ENCODE measurements at places on chromosomes 12 and 14.

GRCh38 chr12:68864604-68865003, 56.6 kb downstream of the MDM2 start:
- DNase-seq = no peak

GRCh38 chr12:128977441-128977840, 124.2 kb downstream of the GLT1D1 start:
- no peak for DNase-seq

- no peak for DNase-seq
Measured at GRCh38 chr12:93937812-93938211, 210.6 kb upstream of the PLXNC1 start.

DNA sequence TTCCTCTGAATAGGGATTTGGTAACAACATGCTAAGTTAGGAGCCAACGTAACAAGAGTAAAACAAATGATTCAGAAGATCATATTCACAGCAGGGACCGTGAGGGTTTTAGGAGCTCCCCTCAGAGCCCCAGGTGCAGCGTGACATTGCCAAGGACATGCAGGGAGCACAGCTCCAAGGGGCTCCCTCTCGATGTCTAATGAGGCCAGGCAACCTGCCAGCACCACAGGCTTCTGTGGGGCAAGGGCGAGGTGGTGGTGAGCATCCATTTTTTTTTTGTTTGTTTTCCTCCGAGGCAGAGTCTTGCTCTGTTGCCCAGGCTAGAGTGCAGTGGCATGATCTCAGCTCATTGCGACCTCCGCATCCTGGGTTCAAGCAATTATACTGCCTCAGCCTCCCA, 95.1 kb upstream of the PTPRB start:
- DNase-seq = no peak

DNA sequence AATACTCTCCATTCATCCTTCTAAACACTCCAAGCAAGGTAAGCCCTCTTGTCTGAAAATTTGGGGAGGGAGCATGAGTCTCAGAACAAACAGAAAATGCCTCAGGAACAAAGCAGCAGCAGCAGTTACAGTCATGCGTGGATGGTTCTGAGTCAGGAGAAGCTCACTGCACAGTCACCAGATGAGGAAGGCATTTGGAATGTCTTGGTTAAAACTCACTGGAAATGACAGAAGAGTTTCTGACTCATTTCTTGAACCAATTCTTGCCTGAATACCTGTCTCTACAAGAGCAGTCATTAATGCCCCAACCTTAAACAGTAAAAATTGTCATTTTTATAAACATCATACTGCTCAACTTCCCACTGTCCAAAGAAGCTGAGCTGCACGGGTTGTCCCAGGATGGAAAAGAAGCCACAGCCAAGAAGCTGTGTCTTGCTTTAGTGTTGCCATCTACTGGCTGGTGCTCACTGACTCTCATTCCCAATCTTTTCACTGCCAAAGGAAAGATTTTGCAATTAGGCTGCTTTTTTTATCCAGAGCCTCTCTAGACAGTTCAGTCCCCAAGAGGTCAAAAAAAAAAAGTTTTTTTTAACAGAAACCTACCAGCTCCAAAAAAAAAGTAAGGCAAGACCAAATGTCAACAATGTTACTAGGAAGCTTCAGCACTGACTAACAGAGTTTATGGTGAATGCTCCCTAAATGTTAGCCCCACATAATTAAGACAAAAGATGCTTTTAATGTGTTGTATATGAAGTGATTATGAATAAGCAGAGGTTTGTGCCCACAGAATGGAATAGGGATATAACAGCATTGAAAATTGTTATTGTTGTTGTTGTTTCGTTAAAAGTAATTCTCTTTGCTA, 40.4 kb downstream of the KICS2 start:
- DNase-seq = no peak

GRCh38 chr14:57797160-57797559, 68.7 kb downstream of the SLC35F4 start:
- DNase-seq = no peak

DNA sequence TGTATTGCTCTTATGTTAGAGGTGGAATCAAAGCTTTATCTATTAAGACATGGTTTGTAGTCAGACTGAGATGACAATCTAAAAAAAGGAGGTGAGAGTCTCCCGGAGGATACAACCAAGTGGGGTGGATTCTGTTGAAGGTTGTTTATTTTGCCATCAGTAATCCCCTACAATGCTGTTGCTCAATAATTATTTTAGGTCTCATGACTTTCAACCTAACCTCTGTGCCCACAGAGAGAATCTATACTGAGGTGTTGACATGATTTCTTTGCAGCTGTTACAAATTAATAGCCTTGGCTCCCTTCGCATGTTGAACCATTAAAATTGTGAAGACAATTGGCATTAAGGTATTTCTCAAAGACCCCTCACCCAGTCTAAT, 28.7 kb upstream of the FOS start:
- DNase-seq = no peak

DNA sequence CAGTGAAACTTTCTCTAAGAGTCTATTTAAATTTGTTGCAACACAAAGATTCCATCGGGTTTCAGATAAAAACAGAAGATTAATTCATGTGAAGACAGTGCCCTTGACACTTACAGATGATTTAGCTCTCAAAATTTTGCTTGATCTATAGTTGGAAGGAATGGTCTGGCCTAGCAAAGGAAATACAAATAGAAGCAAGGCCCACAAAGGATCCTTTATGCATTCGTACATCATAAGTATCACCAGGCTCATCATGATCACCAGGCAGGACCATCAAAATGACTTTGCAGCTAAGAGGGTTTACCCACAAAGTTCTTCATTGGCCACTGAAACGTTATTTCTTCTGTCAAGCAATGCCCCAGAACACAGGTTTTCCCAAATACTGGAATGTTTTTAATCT, 24.8 kb downstream of the JKAMP start:
- DNase-seq = no peak

DNA sequence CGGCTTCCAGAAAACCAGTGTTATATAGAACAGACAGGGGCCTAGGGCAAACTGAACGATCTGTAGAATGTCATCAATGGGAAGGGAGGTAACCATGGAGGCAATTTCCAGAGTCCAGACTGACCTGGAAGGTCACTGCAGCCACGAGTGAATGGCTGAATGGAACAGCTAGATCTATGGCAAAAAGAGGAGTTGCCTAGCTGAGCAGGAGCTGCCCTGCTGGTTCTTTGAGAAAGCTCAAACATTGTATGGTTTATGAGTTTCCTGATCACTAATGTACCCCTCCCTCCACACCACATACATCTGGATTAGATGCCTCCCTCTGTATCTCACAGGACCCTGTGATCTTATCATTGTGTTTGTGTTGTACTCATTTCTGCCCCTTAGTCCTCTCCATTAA, 1.0 kb upstream of the RERG start:
- DNase-seq = no peak

DNA sequence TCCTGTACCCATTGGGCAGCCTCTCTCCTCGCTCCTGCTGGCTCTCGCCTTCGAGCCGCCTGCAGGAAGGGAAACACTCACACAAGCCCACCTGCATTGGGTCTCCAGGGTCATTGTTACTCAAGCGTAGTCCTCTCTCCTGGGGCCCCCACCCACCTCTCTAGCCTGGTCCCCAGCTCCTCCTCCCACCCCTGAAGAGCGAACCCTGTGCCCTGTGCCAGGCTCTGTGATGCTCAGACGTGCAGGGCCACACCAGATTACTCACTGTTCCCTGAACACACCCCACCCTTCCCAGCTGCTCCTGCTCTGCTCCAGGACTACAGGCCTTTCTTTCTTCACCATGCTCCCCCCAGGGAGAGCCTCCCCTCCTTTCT, 88.1 kb downstream of the NINJ2 start:
- no peak for DNase-seq

DNA sequence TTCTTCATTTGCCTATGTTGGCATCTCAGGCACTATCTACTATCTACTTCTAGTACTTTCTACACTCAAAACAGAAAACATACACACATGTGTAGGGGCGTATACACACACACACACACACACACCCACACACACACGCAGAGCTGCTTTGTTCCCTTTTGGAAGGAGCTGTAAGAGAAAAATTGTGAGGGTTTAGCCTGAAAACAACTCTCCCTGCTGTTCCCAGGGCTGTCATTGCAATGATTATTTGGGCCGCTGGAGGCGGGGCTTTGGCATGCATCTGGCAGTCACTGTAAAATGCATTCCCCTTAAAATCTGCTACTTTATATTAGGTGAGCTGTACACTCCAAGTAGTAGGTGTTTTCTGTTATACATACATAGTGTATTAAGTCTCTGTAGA, 29.1 kb upstream of the SLC38A2 start:
- no peak for DNase-seq

GRCh38 chr14:35400648-35401421, 3.7 kb downstream of the NFKBIA start:
- no peak for DNase-seq

- DNase-seq = no peak
Measured at GRCh38 chr14:94654071-94654861, 42.1 kb downstream of the SERPINA3 start.

DNA sequence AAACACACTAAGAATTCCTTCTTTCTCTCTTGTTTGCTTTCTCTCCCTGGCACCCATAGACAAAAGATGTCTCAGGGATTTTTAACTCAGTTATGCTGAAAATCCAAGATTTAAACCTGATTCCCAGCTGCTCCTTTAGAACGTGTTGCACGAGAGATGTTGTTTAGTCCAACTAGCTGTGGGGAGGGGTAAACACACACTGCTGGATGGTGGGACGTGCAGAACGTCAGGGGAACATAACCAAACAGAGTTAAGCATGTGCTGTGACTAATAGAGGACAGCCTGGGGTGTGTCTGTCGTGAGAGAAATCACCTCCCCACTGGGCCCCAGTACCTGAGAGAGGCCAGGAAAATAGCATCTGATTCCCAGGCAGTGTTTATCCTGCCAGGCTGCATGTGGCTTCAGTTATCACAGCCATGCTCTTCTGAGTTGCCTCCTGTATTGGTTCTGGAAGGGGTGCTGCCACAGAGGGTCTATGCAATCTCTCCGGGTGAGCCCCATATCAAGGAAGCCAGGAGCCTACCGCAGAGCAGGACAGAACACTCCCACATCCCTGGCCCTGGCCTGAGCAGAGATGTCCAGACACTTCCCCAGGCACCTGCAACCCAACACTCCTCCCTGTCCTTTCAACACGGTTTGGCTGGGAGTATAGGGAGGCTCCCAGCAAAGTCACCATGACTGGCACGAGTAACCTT, 112.7 kb upstream of the EGLN3 start:
- DNase-seq = no peak

GRCh38 chr14:22656945-22657731, 13.0 kb upstream of the OR6J1 start:
- DNase-seq = no peak

DNA sequence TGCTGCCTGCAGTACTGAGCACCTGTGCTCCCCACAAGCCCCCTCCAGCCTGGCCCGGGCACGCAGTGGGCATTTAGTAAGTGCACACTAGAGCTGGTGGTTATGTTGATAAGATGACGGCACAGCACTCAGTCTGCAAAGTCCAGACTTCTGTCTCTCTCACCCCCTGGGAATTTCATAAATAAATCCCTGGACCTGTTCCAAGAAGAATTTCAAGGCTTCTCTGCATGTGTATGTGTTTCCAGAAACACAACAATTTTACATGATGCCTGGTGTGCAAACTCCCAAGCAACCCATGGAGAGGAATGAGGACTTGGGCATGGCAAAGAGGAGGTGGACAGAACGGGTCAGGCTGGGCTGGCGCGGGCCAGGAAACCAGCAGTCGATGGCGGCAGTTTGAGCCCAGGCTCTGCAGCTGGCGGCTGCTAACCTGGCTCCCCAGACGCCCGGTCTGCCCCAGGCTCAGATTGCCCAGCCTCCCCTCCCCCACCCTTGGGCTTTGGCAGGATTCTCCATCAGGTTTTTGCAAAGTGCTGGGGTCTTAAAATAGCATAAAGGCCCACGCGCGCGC, 10.4 kb upstream of the ACVR1B start:
- DNase-seq = no peak

DNA sequence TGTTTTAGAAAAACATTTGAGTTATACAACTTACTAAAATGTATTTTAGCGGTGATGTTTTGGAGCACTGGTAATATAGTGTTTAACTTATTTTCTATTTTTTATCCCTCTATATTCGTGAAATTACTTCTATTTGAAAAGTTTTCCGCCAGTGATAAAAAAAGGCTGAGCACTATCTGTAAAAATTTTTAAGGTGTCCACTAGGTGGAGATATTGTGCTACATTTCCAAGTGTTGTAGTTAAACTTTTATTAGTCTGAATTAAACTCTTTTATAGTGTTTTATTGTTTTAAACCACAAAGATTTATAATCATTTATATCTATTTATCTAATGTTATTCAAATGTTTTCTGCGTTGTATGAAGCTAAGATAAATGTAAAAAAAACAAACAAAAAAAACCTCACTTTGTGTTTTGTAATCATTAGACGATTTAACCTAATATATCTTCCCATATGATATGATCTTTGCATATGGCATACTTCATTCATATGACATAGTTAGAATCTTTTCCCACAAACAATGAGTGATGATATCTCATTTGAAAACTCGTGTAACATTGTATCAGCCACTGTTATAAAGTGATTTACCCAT, 11.8 kb downstream of the ALG10B start:
- DNase-seq = no peak

DNA sequence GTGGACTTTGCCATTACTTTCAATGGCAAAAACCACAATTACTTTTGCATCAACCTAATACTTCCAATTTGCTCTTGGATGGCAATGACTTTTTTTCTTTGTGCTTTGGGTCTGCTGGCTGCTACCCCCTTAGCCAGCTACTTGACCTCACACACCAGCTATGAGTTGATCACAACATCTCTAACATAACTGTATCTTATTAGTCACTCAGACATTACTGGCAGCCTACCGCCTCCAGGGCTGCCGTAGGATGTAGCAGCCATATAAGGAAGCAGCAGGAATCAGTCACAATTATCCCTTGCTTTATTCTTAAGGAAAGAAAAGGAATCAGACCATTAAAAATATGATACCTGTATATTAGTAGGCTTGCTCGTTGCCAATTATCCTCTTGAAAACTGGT, 260.5 kb downstream of the ADAMTS20 start:
- DNase-seq = no peak

GRCh38 chr14:31395572-31396205, 24.7 kb downstream of the HEATR5A start:
- no peak for DNase-seq

- DNase-seq = no peak
Measured at GRCh38 chr14:42004321-42004720, 397.6 kb downstream of the LRFN5 start.

DNA sequence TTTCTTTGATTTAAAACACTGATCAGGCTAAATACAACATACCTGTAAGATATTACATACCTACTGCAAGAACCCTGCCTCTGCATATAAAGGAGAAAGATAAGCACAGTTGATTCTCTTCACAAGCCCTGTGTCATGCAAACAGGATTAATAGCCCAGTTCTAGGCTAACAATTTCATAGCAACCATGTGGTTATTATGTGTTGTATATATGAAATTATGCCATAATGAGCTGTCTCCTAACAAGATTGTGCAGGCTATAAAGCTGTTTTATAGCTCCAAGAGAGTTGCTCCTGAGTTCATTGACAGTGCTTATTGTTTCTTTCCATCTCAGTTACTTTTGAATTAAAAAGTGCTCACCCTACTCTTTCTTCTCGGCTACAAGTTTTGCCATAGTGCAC, 609.3 kb downstream of the DIO2 start:
- DNase-seq = no peak

- no peak for DNase-seq
Measured at GRCh38 chr14:99546234-99546879, 57.6 kb downstream of the CCDC85C start.
